ENCODE measurements at places on chromosomes 5 and 9.

DNA sequence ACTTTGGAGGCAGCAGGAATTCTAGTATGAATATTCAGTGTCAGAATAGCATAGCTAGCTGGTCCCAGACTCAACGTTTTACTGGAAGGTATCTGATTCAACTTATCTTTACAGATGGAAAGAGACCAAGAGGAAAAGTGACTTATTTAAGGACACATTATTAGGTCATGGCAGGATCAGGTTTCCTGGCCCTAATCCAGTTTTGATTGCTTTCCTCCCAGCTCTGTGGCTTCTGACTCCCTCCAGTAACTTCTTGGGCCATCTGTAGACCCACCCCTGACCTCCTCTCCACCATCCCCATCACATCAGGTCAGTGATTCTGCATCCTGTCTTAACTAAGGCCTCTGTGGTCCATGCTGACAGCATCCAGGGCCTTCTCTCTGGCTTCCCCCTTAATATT lies 38.4 kb downstream of the SH3TC2 start:
- no peak for DNase-seq

DNA sequence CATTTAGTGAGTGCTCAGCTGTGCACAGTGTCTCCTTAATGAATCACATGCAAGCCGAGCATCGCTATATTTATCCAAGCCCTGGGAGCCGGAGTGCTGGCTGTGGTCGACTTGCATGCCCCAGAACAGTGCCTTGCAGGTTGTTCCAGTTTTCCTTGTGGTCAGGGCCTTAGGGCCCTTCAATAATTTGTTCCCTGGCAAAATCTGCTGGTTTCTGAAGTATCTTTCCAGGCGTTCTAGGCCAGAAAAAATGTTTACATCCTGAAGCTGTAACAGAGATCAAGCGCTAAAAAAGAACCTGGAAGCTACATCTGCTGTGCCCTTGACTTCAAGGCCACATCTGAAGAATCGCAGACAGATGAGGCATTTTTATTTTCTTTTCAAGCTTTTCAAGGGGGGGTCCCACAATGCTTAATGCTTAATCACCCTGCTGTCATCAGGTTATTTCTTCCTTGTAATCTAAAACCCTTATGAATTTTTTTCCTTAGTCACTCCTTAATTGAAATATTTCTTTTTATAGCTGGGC lies 105.8 kb downstream of the DOCK2 start:
- DNase-seq = no peak

DNA sequence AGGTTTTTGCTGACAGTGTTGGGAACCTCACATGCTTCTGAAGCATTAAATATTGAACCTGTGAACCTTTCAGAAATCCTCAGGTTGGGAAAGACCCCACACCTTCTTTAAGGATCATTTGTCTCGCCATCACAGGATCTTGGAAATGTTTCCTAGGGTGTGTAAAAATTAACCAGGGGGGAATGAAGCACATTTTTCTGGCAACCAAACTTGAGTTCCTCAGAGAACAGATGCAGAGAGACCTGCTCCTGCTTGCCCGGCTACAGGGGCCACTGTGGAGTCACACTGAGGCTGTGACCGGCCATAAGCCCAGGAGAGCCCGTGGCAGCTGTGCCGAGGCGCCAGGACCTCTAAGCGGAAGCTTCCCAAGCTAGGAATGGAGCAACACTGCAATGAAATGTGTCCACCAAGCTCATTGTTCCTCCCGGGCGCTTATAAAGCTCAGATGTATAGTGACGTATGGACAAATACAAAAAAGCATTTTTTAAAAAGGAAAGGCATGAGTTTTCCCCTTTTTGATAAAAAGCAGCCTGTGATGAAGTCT lies 7.7 kb downstream of the CXCL14 start:
- DNase-seq = no peak

GRCh38 chr5:72066705-72067107 lies 40.6 kb upstream of the MAP1B start:
- DNase-seq = no peak

DNA sequence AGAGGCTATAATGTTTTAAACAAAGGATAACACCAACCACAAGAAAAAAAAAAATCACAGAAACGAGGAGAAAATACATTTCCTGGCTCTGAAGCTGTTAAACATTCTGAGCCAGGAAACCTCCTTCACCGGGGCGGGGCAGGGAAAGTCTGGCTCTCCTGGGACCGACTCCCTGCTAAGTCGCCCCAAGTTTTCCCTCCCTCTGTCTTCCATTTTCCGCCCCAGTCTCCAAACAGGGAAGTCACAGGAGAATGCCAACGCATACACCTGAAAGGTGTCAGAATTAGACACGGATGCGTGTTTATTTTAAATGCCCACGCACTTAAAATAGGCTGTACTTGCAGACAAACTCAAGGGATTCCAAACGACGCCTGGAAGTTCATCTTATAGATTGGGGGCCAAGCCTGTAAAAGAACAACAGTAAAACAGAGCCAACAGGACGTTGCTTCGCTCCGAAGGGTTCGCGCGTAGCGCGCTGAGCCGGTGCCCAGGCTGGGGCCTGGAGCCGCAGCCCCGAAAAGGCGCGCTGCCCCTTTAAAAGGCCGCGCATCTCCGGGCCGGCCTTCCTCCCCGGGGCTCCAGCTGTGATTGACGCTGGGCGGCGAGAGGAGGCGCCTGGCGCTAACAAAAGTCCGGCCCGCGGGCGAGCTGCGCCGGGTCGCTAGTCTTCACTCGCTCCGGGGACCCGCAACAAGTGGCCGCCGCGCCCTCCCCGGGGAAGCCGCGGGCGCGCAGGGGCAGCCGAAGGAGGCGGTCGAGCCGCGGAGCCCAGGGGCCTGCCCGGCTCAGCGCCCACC lies at the start of gene FBXL7:
Gene FBXL7, plus strand, starts transcription at position 653 of the 797 bp plus-strand sequence.
- peak; percentile 25 for DNase-seq

- no peak for DNase-seq
These were observed 240.8 kb downstream of the FANCC start for GRCh38 chr9:95076696-95077052.

DNA sequence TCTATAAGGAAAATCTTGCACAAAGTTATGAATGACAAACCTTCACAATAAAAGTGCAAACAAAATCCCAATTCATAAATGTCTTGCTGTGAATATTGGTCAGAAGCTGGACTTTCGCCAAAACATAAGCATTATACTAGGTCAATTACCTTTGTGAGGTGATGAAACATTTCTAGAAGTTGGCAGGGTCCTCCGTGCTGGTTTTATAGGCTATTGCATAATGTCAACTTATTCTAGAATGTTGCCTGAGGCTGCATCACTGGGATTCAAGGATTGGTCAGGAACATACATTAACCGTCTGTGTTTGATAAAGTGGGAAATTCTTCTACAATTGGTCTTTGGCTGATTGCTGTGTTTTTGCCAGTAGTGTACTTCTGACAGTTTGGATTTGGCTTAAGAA lies 49.8 kb upstream of the PALM2AKAP2 start:
- no peak for DNase-seq

- DNase-seq = no peak
These were observed 62.1 kb downstream of the ZSWIM6 start for GRCh38 chr5:61394078-61394704.

GRCh38 chr5:10607023-10607665 lies 43.3 kb downstream of the ANKRD33B start:
- DNase-seq = no peak

GRCh38 chr9:84224246-84224645 lies 116.3 kb downstream of the SLC28A3 start:
- no peak for DNase-seq
